T-helper 2 cell treated with Interferon-gamma antibody and Interleukin-4, amounts not matched to agents 5 μg/mL and 100 μg/mL, for 36 hours (primary cell): ENCODE measurements at places on chromosomes 12 and 14.

DNA sequence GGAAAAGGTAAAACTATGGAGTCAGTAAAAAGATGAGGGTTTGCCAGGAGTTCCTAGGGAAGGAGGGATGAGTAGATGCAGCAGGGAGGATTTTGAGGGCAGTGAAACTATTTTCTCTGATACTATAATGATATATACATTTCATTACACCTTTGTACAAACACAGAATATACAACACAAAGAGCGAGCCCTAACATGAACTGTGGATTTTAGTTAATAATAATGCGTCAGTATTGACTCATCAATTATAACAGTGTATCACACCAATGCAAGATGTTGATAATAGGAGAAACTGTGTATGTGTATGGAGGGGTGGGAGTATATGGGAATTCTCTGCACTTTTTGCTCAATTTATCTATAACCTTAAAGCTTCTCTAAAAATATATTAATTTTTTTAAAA is 404.3 kb upstream of the NOVA1 start:
- no peak for DNase-seq

GRCh38 chr12:26833743-26834490 is 923 bp upstream of the ITPR2 start:
- peak; percentile 27 for DNase-seq

DNA sequence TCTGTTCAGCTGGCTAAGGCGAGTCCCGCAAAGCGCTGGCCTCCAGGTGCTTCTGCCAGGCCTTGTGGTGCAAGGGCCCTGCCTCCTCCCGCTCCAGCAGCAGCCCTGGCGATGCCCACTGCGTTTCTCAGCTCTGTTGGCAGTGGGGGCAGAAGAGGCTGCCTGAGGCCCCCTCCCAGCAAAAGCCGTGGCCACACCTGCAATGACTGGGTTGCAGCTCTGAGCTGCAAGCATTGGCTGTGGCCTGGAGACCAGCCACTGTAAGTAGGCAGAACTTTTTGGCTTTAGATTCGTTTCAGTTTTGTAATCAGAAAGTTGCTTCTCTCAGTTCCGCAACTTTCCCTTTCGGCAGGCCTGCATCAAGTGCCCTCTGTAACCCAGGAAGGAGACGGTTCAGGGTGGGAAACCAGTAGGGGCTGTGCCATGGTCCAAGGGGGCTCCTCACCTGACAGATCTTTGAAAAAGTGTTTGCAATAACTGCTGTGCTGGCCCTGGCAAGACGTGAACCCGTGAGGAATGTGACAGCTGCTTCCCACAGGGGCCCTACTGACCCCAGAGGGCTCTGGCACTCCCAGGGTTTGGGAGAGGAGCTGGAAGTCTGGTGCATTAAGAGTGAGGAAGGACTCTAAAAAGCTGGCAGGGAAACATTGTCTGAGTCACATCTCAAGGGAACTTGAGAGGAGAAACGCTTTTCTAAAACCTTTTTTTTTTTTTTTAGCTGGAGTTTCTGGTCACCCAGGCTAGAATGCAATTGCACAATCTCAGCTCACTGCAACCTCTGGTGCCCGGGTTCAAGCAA is 54.5 kb upstream of the MAX start:
- DNase-seq: no peak

- no peak for DNase-seq
These were observed 57.1 kb downstream of the CCDC60 start for GRCh38 chr12:119391673-119392072.

GRCh38 chr12:81956468-81956860 is 197.3 kb upstream of the PPFIA2 start:
- no peak for DNase-seq

DNA sequence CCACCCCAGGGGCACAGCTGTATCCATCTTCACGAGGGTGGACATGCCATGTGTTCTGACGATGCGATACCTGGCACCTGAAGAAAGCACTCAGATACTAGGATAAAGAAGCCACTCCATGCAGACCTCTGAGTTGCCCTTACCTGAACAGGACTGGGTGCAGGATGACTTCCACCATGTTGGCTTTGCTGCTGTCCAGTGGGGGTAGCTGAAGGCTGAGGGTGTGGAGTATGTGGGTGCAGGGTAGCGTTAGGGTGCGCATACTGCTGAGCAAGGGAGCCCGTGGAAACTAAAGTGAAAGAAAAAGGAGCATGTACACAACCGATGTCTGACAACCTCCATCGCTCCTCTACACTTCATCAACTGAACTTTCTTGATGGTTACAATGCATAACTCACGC is 51.3 kb downstream of the SH2B3 start:
- DNase-seq: no peak

DNA sequence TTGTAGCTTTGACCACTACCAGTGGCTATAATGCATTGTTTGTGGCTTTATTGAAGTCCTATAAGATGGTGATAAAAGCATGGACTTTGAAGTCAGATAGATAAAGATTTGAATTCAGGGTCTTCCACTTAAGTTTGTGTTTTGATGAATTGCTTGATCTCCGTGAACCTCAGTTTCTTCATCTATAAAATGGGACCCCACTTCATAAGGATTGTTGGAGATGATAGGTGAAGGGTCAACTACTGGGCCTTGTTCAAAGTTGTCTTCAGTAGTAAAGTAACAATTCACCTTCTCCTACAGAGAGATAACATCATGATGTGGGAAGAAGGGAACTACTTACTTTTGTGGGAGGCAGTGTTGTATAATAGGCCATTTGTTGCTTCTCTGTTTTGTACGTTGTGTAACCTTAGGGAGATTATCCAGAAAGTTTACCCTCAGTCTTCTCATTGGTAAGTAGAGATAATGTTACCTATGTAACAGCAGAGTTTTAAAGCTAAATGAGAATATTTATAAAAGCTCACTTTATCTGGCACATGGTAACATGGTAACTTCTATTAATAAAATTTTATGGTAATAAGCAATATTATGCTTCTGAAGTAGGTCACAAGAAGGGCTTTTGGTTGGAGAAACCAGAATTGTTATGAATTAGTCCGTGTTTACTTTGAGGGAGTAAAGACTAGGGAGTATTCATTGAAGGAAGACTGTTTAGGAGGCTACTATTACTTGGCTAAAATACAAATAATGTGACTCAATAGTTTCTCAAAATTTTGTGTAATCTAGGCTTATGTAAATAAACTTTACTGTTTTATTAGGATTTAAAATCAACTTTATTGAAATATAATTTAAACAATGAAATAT is 15.1 kb downstream of the ADIPOR2 start:
- no peak for DNase-seq

- DNase-seq: no peak
These were observed 213.0 kb downstream of the ADAMTS20 start for GRCh38 chr12:43338848-43339526.

- no peak for DNase-seq
These were observed 1.0 kb downstream of the KCNA1 start for GRCh38 chr12:4910502-4911315.

GRCh38 chr12:70242695-70243509 is at the start of gene CNOT2:
Gene CNOT2, plus strand, starts transcription at chr12:70243433. Its CDS starts 34,794 bp downstream, at chr12:70278227.
- peak; percentile 88 for DNase-seq

GRCh38 chr12:92045852-92046251 is 99.8 kb downstream of the BTG1 start:
- DNase-seq: no peak

DNA sequence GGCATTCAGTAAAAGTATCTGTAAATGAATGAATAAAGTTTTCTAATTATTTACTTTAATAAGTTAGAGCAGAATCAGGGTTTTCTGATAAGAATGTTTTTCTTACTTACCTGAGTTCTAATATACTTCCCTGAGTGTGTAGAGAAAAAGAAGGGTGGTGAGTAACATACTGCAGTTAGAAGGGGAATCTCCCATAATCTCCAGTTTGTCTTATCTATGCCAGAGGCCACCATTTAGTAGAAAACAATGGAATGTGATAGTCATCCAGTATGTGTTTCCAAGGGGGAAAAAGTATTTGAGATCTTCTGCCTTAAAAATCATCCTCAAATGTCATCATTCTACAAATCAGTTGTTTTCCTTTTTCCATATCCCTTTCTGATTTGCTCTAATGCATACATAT is 56.5 kb upstream of the PAWR start:
- no peak for DNase-seq

GRCh38 chr12:88291498-88292131 is 149.5 kb downstream of the TMTC3 start:
- DNase-seq: no peak

DNA sequence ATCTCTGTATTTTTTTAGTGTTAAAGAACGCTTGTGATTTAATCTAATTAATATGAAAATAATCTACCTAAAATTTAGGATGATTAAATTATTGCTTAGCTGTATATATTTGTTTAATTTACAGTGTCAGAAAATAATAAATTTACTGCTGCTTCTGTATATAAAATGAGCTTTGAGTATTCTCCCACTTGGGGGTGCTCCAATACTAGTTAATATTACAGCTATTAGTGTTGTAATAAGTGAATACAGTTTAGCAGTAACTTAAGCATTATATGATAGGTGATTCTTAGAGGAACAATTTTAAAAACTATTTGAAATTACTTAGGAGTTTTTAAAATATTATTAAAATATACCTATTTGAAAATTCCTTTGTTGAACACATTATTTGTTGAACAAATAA is 62.2 kb downstream of the PAPOLA start:
- no peak for DNase-seq

- no peak for DNase-seq
These were observed 178.3 kb downstream of the EMP1 start for GRCh38 chr12:13374793-13375192.

DNA sequence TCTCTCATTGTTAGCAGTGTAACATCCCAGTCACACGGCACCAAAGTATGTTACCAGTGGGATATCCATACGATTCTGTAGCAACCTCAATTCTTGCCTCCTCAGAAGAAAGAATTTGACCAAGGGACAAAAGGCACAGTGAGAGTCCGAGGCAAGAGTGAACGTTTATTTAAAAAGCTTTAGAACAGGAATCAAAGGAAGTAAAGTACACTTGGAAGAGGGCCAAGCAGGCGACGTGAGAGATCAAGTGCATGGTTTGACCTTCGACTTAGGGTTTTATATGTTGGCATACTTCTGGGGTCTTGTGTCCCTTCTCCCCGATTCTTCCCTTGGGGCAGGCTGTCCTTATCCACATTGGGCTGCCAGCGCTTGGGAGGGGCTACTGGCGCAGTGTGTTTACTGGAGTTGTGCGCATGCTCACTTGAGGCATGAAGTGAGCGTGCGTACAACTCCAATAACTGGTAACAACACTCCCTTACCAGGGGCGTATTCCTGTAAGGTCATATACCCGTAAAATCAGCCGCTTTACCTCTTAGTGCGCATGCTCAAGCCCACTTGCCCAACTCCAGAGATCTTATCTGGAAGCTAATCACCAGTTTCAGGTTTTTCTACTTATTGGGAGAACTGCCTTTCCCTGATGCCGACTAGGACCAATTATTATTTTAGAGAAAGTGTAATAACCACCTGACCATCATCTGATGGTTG is 71.7 kb downstream of the FAR2 start:
- no peak for DNase-seq

GRCh38 chr12:98418357-98419075 is 96.9 kb upstream of the TMPO start:
- no peak for DNase-seq

DNA sequence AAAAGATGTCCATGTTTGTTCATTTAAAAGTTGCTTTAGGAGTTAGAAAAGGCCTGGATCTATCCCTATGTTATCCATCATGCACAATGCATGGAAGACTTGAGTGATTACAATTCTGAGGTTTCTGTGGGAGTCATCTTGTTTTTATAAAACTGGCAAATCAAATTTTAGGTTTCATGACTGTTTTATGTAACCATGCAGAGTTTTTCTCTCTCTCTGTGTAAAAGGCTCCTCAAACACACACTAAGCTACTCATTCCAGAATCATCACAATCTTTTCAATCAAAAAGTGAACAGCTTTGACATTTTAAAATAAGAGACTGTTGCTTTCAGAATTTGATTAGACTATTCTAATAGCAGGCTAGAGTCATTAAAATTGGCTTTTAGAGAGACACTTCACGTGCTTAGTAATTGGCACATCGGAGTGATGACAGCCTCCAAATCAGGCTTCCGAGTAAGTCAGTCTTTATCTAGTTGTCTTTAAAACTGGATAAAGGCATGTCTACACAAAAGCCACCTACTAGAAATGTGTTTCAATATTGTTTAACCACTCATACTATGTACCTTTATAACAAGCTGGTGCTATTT is 31.9 kb downstream of the PRICKLE1 start:
- no peak for DNase-seq
